ENCODE measurements at places on chromosomes 3 and 15. TPM values are rescaled to one million over a fixed set of nuclear protein-coding genes. Genes with fewer than 3 reads are reported as not detected.

DNA sequence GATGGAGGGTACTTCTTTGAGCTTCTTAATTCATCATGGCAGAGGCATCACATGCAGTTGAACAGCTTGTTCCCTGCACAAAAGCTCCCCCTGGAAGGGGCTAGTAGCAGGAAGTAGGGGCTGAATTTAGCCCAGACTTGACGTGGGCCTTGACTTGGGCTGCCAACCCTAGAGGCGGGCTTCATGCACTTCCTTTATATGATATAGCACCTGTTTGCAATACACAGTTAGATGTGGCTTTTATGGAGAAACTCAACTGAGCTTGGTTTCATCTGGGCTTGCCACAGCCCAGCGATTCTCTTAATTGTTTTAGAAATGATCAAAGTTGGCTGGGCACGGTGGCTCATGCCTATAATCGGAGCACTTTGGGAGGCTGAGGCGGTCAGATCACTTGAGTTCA lies 33.7 kb upstream of the ADGRG7 start:
- no peak for DNase-seq

DNA sequence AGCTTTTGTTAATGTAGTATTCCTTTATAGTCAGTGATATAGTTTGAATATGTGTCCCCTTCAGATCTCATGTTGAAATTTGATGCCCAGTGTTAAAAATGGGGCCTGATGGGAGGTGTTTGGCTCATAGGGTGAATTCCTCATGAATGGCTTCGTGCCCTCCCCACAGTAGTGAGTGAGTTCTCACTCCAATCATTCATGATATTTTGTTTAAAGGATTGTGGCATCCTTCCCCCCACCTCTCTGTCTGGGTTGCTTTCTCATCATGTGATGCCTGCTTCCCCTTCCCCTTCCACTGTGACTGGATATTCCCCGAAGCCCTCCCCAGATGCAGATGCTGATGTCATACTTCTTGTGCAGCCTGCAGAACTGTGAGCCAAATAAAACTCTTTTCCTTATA lies 649.8 kb upstream of the NR2F2 start:
- DNase-seq, result no peak

DNA sequence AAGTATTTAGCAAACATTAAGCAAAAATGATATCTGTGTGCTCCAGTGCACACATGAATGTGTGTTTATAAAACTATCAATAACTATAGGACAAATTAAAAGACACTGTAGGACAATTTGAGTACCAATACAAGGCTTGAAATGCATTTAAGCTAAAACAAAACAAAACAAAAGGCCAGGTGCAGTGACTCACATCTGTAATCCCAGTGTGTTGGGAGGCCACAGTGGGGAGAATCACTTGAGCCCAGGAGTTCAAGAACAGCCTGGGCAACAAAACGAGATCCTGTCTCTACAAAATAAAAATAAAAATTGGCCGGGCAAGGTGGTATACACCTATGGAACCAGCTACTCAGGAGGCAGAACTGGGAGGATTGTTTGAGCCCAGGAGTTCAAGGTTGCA lies 50.7 kb downstream of the CSNK1G1 start:
- DNase-seq, result no peak

DNA sequence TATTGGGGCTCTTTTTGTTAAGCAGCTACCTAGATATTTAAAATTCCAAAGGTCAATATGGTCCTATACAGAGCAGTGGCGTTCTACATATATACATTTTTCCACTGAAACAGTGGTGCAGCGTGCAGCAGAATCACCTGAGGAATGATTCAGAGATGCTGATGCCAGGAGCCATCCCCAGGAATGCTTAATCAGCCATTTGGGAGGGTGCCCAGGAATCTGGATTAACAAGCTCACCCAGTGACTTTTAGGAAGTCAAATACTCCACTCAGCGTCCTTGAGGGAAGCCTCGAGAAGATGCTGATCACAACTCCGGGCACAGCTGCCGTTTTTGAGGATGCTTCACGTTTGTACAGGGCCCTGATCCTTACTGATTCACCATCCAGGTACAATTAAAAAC lies 82.6 kb upstream of the ARHGEF3 start:
- DNase-seq, result no peak

DNA sequence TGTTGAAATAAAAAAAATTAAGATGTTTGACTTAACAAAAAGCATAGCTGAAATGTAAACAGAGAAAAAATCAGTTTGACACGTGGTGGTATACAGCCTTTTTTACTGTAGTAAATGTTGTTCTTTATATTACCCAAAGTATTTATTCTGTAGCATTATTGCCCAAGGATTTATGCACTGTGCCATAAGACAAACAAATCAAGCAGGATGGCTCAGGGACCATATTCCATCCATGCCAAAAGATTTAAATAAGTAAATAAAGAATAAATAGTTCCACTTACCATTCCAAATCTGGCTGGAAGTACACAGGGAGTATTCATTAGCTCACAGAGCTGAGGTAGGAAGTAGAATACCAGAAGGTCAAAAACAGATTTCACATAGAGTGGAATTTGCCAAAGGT lies 666.7 kb upstream of the CADM2 start:
- no peak for DNase-seq

DNA sequence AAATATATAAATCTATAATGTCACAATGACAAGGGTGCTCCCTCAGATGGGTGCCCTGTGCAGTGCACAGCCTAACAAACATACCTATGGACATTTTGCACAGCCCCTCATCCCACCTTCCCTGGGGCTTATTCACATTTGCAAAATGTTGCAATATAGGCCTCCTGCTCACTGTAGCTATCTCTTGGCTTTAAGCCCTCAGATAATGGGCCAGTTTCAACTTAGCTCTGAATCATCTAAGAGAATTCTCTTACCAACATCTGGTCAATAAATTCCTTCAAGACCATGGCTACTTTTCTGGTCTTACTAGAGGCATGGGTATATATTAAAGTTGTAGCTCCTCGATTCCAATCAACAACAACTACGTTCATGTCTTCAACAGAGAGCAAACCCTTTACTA lies 17.9 kb downstream of the LIPH start:
- no peak for DNase-seq

DNA sequence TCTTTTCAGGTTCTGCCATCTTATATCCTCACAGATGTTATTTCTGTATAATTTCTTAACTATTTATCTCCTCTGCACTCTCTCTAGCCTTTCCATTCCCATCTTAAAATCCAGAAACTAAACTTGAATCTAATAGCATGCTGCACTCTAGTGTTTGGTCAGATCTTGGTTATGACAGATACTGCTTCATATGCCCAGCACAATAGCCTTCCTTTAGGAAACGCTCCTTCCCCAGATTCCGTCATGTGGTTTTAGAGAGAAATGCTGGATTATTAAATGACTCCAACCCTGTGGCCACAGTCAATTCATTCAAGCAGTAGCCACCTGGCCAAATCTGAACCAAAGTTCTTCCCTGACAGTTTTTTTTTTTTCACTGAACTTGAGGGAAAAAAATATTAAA lies 19.4 kb downstream of the RASGRP1 start:
- DNase-seq, result no peak

DNA sequence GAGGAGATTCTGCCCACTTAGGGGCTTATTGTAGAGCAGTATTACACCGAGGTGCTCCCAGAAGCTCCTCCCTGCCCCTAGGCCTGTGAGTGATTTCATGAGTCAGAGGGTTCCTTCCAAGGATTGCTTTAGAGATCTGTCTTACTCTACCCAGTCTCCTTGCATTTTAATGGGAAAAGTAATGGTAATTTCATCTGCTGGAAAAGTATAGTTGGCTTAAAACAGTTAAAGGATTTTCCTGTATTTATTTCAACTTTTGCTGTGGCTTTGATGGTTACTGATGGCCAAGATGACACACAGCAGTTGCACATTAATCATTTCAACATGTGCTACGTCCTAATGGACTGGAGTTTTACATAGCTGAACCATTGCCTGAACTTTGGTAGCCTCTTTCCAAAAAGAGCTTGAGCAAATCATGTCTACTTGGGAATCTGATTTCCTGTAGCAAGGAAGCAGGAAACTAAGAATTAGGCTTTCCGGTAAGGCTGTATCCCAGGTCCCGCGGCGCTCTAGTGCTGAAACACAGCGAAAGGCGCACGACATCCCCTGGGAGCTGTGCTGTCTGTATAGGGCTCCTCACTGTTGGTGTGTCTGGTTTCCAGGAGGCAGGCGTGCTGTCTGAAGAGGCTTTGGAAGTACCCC lies 9.2 kb upstream of the PGPEP1L start:
- no peak for DNase-seq

DNA sequence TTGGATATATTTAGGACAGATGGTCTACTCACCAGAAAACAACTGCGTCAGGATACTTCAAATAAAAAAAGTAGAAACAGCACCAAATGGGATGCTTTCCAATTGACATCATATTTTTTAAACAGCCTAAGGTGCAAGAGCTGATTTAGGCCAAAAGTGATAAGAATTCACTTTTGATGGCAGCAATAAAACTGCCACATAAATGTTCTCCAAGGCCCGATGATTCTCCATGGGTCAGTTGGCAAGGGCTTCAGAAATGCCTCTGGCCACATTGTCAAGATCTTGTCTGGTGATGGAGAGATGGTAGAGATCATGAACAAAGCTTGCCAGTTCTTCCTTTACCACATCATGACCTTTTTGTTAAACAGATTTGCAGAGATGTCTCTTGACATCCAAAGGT lies 38.9 kb downstream of the LDHAL6B start:
- DNase-seq, result no peak

Gene GOLGA6L7
- total RNA-seq, result not detected

Gene NIPA2
- 38.3 TPM for total RNA-seq

Gene IMPDH2
- total RNA-seq, result 166 TPM
